ENCODE measurements at places on chromosomes 2 and 18. TPM values are rescaled to one million over a fixed set of nuclear protein-coding genes. Genes with fewer than 3 reads are reported as not detected.

DCC gene
- total RNA-seq = not detected

MAP3K19 gene
- total RNA-seq = not detected

SCYGR4 gene
- not detected for total RNA-seq

GPD2 gene
- total RNA-seq = 160 TPM

DSG4 gene
- not detected for total RNA-seq

SNTG2 gene
- total RNA-seq = 1.7 TPM

POTEC gene
- total RNA-seq = not detected

TMEM178A gene
- 0.29 TPM for total RNA-seq

SEC11C gene
- total RNA-seq = 33.5 TPM

MERTK gene
- 1.7 TPM for total RNA-seq

ABCG5 gene
- not detected for total RNA-seq

ANKRD44 gene
- total RNA-seq = 4.9 TPM

AGXT gene
- total RNA-seq = not detected

Data from esophagus squamous epithelium (tissue), 5 donors.